ENCODE measurements at places on chromosomes 16 and 17. TPM values are rescaled to one million over a fixed set of nuclear protein-coding genes. Genes with fewer than 3 reads are reported as not detected.

CA4 gene
- not detected for total RNA-seq

CALB2 gene
- not detected for total RNA-seq

SPATA22 gene
- total RNA-seq, result not detected

GRCh38 chr16:31081428-31082351, 7.1 kb downstream of the PRSS53 start:
- no peak overlapping the region for H3K27ac ChIP-seq
- no peak overlapping the region for H3K4me3 ChIP-seq
- H3K36me3 ChIP-seq, result peaks cover 26% of the 10 kb centered on the region
- no peaks in the 10 kb centered on the region for H3K27me3 ChIP-seq
- no peak for DNase-seq
- H3K4me1 ChIP-seq, result peaks cover 6% of the 10 kb centered on the region

- no peaks in the 10 kb centered on the region for H3K36me3 ChIP-seq
- DNase-seq, result no peak
- peaks cover 12% of the 10 kb centered on the region for H3K4me1 ChIP-seq
Measured at GRCh38 chr16:75763204-75763603, 36.9 kb upstream of the CPHXL start.

Data from activated CD4-positive, alpha-beta memory T cell treated with anti-CD3 and anti-CD28 coated beads for 36 hours (primary cell).